ENCODE measurements at places on chromosomes 11 and 22.
A peak's percentile ranks its signal among the peaks of the same experiment; 100 is the strongest.

DNA sequence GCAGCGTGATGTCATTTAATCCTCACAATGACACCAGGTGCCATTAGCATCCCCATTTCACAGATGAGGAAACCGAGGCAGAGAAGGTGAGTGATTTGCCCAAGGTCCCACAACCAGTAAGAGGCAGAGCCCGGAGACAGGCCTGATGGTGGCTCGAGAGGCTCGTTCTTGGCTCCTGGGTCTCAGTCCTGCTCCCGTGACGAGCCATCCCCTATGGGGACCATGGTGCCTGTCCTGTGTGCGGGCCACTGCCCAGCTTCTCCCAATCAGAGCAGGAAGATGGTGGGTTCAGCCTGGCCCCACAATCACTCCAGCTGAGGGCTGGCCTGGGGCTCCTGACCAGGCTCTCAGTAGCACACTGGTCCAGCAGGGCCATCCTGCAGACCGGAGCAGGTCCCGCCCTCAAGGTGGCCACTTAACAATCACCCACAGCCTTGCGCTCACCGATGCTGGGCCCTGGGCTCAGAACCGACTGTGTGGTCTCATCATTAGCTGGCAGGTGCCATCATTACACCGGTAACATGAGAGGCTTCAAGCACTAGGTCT, 3.6 kb downstream of the ALDH3B1 start:
- no peak for DNase-seq

DNA sequence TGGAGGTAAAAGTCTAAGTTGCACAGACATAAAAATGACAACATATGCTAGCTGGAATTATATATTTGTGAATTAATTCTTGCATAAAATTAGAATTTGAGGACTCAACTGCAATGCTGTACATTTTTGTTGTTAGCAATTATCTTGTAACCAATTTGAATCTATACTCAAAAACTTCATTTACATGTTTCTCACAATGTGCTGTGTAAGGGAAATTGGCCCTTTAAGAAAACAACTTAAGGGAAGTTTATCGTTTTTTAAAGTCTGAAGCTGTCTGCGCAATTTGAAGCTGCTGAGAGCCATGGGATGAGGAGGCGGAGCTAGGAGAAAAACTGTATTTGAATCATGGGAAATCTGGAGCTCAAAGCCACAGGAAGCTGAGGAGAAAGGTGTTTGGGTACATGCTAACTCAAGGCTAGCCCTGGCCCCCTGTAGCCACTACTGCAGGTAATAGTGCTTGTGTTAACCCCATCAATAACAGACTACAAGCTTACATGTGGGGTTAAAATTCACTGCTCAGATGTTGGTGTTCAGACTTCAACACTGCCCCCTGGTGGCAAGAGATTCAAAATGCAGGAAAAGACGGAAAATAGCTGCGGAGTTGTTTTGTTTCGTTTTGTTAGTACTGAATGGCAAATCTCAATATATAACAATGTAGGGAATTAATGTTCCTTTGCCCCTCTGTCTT, 126.1 kb downstream of the BRD1 start:
- no peak for DNase-seq

DNA sequence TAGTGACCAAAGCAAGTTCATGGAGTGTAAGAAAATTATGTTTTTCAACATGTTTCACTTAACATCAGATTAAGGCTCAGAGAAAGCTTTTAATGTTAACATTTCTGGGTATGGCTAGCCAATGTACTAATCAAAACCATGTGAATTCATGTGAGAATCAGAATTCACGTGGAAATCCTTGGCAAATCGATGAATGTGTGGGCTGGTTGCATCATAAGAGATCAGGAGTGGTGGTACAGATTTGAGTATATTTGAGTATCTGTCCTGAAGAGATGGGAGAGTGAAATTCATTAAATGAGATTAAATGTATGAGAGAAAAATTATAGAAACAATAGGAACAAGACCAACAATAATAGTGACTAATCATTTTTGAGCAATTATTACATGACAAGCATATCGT, 638.6 kb upstream of the ANO5 start:
- DNase-seq: no peak

GRCh38 chr11:60396382-60396781, at the start of gene MS4A14:
MS4A14 (plus strand) TSS chr11:60396459; CDS start chr11:60396579, 120 bp downstream.
- no peak for DNase-seq

GRCh38 chr11:95248666-95249467, 17.9 kb upstream of the SESN3 start:
- DNase-seq: no peak

GRCh38 chr22:39457556-39458443, 988 bp downstream of the MGAT3 start:
- DNase-seq: no peak

DNA sequence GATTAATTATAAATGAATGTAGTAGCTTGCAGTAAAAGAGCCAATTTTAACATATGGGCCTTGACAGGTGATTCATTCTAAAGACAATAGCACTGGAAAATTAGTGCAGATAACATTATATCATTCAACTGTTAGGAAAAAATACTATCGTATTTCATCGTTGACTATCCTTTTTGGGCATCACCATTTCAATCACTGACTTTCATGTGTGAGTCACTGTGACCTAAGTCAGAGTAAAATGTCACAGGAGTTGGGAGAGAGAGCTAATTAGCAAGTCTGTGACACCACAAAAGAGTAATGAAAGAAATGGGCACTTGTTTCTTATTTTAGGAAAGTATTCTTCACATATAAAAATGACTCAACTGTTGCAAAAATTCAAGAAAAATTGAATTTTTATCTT, 253.8 kb upstream of the CNTN5 start:
- DNase-seq: no peak

- DNase-seq: no peak
Observed at GRCh38 chr22:47051441-47052071, 289.1 kb downstream of the TBC1D22A start.

DNA sequence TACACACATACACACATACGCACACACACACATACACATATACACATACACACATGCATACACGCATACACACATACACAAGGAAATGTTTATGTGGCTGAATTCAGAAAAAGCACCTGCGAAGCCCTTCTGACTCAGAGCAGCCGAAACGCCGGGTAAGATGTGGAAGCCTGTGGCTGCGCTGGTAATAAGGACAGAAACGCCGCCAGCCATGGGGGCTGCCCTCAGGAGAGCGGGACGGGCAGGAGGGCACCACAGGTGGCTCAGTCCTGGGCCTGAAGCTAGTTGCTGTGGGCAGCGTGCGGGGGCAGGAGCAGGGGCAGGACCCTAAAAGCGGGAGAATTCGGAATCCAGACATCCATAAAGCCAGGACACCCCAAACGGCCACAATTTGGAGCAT, 378.3 kb downstream of the BRD1 start:
- DNase-seq: no peak

DNA sequence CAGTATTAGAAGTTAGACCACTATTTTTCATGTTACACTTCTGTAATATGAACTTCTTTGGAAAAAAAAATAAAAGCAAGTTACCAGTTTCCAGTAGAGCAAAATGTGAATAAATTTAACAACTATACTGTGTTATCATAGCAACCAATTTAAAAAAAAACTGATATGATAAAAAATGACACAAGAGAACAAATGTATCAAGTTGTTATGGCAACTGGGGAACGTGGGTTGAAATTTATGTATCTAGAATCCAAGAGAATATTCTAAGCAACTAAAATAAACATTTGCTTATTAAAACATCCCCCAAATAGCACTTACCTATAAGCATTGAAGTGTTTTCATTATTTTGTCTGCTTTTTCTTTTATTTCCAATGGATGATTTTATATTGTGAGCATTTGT, 442.4 kb downstream of the DLG2 start:
- no peak for DNase-seq

DNA sequence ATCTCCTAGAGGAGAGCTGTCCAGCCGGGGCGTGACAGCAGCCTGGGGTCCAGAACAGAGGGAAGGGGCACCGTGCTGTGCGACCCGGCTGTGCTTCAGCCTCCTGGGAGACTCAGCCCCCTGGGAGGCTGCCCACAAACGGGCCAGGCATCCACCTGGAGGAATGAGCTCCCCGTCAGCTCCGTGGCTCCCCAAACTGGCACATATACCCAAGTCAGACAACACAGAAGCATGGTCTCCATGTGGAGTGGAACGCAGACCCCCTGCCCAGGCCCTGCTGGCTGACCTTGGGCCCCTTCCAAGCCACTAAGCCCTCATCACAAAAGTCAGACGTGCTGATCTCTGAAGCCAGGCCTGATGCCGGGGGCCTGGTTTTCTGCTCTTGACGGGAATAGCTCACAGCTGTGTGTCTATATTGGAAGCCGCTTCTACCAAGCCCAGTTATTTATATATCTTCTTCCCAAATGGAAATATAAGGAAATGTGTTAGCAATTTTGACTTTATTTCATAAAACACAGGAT, 91.7 kb downstream of the BRD1 start:
- no peak for DNase-seq

DNA sequence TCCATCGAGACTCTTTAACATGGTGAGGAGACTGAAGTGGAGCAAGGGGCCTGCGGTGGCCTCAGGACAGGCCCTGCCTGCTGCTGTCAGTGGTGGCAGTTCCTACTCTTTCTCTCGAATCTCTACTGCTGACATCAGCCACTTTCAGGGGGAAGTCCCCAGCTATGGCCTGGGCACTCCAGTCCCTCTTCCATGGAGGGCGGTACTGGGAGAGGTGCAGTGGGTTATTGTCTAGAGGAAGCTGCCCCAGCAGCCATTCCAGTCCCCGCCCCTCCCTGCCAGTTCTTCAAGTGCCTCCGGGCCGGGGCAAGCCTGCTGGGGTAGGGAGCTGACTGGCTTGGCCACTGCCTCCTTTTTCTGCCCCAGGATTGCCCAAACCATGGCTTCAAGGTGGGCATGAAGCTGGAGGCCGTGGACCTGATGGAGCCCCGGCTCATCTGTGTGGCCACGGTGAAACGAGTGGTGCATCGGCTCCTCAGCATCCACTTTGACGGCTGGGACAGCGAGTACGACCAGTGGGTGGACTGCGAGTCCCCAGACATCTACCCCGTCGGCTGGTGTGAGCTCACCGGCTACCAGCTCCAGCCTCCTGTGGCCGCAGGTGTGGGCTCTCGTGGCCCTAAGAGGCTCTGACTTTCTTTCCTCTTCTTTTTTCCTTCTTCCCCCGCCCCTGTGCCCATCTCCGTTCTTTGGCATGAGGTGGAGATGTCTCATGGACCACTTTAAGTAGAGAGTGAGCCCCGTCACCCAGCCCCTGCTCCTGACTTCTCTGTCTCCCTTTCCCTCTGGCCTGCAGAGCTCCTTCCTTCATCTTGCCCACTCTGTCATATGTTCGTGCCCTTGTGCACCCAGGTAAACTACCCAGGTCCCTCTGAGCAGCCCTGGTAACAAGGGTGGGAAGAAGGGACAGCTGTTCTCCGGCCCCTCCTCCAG, 13.7 kb downstream of the CHADL start:
- peak; percentile 38 for DNase-seq

- DNase-seq: no peak
Observed at GRCh38 chr22:41263704-41264103, 22.3 kb downstream of the RANGAP1 start.

- no peak for DNase-seq
Observed at GRCh38 chr22:32677876-32678275, 123.6 kb upstream of the TIMP3 start.
